NCI-H1436 treated with DMSO at 0.1 percent for 48 hours (cell line): ENCODE measurements at places on chromosomes 6 and 20.

DNA sequence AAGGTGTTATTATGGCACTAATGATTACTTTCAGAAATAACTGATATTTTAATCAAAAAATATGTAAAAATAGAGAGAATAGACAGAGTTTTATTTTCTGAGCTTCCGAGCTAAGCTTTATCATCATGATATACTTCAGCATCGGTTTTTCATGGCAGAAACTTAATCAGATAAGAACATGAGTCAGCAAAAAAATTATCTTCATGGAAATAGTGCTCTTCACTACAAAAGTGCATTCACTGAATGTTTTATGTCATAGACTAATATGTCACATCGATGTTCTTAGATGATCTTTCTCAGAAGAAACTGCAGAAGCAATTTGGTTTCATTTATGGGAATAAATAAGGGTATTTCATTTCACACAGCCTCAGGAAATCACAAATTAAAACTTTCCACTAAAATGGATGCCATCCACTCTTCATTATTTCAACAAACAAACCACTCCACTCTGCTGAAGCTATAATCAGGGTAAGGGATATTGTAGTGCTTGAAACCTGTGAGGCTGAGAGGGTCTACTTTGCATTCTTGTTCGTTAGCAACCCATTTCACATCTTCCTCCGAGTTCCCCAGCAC lies 10.2 kb upstream of the MAP3K7 start:
- DNase-seq, result no peak

DNA sequence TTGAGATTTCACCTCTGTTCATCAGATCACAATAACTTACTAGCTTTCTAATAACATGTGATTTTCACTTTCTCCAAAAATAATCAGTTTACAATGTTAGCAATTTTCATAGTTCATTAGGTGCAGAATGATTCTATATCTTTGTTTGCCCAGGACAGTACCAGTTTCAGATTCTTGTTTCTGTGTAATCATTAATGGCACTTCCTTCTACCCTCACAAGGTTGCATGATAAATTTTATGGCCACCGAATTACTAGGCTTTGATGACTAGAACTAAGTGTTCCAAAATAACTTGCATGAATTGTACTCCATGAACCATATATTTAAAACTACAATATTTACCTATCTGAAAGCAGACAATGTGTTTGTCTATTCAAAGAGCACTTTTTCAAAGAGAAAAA lies 442.3 kb downstream of the EPHA7 start:
- no peak for DNase-seq

DNA sequence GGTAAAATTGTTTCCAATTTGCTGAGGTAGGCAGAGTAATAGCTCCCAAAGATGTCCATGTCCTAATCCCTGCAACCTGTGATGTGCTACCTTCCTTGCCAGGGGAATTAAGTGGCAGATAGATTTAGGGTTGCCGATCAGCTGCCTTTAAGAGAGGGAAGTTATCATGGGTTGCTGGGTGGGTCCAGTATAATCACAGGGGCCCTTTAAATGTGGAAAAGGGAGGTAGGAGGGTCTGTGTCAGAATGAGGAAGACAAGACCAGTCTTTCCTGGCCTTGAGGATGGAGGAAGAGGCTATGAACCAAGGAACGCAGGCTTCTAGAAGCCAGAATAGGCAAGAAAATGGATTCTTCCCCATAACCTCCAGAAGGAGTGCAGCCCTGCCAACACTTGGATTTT lies 50.7 kb downstream of the CTCFL start:
- DNase-seq, result no peak

DNA sequence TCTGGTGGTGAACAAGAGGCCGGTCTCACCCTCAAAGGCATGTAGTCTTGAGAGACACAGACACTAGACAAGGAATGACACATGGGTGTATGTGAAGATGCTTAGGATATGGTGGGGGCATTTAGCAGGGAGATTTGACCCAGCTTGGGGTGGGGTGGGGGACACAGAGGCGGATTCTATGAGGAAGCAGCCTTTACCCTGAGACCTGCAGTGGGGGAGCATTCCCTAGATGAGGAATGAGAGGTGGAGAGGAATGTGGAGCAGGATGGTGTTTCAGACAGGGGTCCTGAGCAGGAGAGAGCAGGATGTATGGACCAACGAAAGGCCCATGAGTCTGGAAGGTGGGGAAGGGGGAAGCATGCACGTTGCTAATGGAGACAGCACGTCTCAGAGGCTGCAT lies 57.8 kb downstream of the PHACTR3 start:
- no peak for DNase-seq

DNA sequence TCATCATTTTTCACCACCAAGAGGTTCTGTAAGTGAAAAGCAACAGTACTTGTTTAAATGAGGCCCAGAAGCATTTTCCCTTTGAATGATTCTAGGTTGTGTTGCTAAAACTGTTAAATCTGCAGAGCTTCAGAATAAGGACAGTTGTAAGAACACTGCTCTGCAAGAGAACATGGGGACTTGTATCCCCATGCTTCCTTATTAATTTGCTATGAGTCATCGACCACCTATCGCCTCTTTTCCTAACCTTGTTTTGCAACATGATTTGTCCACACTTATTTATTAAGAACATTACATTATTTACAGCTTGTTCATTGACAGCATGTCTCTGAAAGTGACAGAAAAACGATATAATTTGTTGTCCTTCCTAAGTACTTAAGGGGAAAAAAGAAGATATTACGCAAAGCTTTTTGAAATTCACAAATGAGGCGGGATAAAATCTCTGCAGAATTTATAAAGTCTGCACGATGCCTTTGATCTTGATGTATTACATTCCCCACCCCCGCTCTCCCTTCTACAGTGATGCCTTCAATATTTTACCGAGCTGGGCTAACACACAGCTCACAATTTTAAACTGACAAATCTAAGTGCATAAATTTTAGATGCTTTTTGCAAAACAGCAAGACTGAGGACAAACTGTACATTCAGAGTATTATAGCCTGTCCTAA lies 220.0 kb upstream of the SPTLC3 start:
- no peak for DNase-seq

- no peak for DNase-seq
These were observed 16.4 kb upstream of the BLOC1S5 start for GRCh38 chr6:8080362-8081151.

DNA sequence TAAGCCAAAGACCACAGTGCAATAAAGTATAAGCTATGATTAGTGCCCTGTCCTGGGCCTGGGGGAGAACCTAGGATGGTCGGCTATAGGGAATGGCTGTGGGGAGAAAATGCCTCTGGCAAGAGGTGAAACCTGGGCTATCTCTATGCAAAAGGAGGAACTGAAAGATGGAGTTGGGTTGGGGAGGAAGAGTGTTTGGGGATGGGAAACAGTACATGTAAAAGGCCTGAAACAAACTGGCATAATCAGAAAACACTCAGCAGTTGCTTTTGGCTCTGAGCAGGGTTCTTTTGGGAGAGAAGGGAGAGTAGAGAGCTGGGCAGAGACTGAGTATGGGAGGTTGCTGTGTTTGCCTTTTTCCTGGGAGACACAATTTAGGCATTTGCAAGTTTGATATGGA lies 31.9 kb upstream of the FUCA2 start:
- DNase-seq, result no peak

- DNase-seq, result no peak
These were observed 7.7 kb downstream of the CCN6 start for GRCh38 chr6:112061605-112062004.

DNA sequence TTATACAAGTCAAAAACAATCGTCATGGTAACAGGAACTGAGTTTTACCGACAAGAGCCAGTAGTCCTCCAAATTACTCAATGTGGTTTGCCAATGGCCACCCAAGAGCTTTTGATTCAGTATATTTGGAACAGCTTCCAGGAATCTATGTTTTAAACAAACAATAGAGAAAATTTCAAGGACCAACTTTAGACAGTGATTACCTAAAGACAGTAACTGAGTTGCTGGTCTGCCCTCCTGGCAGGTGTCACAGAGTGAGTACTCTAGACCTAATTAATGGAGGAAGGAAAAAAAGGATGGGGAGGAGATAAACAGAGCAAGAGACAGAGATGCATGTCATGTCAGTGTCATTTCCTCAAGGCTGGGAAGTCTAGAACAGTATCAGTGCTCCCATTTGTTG lies 361.3 kb upstream of the BTBD3 start:
- DNase-seq, result no peak

GRCh38 chr20:54560357-54560756 lies 85.0 kb downstream of the DOK5 start:
- DNase-seq, result no peak

GRCh38 chr6:117533775-117534174 lies 51.3 kb downstream of the DCBLD1 start:
- no peak for DNase-seq
